ENCODE measurements at places on chromosomes 2 and 18.

DNA sequence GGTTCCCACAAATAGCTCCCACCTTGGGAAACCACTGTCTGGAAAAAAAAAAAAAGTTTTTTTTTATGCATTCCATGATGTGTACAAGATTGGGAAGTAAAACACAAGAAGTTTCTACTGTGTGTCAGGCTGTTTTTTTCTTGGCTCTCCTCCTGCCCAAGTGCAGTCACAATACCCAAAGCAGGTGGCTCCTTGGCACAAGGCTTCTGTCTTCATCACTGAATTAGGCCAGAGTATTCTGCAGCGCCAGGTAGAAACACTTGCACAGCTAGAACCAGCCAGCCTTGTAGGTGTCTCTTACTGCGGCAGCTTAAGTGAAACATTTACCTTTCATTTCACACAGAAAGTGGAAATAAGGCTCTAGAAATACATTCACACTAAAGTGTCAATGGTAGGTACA lies 23.8 kb upstream of the MAL start:
- no peak for DNase-seq

GRCh38 chr2:54561010-54561409 lies 104.9 kb downstream of the SPTBN1 start:
- DNase-seq, result no peak

DNA sequence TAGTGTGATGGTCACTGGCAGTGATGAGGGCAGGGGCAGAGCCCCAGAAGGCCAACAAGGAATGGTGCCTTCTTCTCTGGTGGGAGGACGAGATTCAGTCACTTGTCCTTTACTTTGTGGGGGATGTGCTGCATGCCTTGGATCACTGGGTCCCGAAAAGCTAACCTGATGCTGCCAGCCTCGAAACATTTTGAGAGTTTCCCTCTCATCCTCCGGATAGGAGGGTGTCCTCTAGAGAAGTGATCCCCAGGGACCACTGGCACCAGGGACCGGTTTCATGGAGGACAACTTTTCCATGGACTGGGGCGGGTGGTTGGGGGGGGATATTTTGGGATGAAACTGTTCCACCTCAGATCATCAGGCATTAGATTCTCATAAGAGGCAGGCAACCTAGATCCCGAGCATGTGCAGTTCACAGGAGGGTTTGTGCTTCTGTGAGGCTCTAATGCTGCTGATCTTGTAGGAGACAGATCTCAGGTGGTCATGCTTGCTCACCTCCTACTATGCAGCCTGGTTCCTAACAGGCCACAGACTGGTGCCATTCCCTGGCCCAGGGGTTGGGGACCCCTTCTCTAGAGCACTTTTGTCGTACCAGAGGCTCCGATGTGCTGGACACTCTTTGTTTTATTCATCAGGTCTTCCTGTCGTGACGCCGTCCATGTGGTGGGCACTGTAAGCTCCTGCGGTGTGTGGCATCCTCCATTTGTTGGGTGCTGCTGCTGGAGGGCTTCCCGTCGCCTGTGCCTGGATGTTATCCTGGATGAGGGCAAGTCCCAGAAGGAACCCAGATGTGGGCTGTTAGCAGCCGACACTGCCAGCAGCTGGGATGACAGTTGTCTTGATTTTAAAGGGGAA lies 68.5 kb upstream of the HDAC4 start:
- DNase-seq, result no peak

DNA sequence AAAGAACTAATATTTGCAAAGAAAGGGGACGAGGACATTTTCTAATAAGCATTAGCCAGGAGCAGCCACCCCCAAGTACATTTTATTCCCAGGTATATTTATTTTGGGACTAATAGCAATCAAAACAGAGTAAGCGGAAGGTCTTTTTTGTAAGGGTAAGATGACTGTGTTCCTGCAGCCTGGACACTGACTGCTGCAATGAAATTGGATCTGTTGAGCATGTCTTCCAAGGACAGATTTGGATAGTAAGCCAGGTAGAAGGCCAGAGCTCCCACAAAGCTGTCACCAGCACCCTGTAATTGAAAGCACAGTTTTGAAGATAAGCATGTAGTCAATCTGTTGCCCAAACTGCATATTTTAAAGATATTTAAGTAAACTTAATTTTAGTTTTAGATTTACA lies 10.0 kb downstream of the MRPL33 start:
- no peak for DNase-seq

DNA sequence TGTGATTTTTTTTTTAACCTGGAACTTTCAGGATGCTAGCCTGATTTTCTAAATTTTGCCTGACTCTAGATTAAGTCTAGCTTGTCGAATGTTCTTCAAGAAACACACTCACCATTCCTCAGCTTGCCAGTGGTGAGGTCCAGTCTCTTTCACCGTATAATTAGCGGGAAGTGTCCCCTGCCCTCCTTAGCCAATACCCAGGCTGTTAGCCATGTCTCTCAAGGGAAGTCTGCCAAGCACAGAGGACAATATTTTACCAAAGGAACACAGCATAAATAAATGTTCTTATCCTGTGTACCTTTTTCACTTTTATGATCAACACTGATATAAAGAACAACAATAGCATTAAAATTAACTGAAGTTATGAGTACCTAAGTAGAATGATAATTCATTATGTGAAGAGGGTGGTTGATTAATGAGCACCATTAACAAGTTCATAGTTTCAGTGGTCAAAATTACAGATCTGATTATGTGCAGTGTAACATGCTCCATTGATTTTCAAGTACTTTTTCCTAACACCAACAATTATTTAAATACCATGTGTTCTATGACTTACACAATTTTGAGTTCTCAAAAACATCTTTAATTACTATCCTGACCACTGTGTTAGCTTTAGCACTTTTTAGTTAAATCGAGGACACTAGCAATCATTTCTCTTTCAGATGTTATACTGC lies 445.8 kb upstream of the RAB12 start:
- no peak for DNase-seq

DNA sequence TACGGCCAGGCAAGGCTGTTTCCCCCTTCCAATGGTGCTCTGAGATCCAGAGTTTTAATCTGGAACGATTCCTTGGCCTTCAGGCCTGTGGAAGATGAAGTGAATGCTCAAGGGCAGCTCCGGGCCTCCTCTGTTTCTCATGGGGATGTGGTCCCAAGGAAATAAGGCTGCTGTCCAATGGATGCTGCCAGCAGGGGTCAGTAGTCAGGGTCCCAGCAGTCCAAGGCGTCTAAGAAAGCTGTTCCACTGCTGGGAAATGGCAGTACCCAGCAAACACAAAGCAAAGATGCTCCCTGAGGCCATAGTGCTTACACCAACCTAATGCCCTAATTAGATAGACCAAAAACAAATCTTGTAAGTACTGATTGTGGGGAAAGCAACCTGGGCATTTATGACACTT lies 12.5 kb downstream of the NMS start:
- no peak for DNase-seq

DNA sequence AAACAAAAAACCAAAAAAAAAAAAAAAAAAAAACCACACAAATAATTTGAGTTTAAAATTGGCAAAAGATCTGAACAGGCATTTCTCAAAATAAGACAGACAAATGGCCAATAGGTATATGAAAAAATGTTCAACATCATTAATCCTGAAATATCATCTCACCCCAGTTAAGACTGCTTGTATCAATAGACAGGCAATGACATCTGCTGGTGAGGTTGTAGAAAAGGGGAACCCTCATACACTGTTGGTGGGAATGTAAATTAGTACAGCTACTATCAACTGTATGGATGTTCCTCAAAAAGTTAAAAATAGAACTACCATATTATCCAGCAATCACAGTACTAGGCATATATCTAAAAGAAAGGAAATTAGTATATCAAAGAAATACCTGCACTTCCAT lies 523.1 kb downstream of the XIRP2 start:
- DNase-seq, result no peak
